ENCODE measurements at places on chromosomes 7 and 10.
A peak's percentile ranks its signal among the peaks of the same experiment; 100 is the strongest.

- DNase-seq = no peak
These were observed 148.4 kb upstream of the HDAC9 start for GRCh38 chr7:18347170-18347569.

DNA sequence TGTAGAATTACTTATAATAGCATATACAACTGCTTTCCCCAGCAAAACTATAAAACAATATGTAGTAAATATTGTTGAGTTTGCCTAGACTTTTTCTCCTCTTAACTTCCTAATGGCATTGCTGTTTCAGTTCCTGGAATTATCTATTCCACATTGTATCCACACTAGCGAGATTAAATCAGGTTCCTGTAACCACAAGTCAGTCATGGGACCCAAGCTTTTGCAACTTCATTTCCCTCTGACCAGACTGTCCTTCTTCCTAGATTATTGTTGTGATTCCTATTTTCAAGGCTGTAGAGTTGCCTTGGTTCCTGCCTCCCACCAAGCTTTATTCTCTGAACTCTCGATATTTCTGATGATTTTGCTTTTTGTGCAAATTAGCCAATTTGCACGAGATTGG lies 173.3 kb upstream of the ZNF804B start:
- no peak for DNase-seq

DNA sequence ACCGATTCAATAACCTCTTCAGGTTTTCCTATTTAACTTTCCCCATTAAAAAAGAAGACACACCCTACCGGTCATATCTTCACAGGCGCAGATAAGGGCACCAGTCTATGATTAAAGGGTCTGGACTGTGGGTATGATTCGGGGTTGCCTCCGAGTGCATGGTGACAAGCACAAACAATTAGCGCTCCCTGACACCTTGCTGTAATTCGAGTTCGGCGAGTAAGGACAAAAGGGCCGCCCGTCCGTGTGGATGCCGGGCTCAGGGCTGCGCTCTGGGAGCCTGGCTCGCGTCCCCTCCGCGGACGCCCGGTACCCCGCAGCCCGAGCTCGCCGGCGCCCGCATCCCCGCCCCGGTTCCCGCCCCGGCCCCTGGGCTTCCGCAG lies 111.9 kb upstream of the RHEB start:
- DNase-seq = peak; percentile 44

DNA sequence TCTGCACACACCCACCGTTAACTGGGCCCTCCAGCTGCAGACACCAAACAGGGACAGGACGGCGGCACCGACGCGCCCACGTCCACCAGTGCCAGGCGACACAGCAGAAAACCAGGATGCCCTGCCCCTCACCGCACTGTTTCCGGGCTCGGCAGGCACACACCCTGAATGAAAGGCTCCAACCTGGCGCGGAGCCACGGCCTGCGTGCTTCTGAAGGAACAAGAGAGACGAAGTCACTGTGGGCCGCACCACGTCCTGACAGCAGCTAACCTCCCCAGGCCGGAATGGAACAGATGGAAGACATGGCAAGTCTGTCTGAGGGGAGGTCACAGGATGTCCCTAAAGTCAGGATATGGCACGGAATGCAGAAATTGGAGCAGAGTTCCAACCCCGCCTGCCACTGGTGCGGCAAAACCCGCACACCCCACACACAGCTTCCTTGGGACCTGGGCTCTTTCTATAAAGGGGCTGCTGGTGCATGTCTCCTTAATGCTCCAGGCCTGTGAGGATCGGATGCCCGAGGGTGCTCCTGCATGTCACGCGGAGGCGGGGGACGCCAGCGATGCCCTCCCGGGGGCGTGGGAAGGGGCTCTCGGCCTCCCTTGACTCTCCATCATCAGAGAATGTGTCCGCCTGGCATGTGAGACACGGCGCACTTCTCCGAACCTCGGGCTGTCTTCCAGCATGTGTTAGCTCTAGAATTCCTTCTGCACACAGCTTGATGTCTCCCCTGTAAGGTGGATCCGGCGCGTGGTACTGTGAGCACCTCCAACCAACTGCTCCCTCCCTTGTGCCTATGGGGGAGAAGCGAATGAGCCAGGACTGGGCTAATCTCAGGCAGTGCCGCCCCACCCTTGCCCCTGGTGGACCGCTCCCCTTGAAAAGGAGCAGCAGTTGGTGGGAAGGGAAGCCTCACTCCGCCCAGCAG lies 3.9 kb upstream of the GPER1 start:
- no peak for DNase-seq

GRCh38 chr10:126972635-126973414 lies 67.6 kb downstream of the DOCK1 start:
- peak; percentile 88 for DNase-seq

DNA sequence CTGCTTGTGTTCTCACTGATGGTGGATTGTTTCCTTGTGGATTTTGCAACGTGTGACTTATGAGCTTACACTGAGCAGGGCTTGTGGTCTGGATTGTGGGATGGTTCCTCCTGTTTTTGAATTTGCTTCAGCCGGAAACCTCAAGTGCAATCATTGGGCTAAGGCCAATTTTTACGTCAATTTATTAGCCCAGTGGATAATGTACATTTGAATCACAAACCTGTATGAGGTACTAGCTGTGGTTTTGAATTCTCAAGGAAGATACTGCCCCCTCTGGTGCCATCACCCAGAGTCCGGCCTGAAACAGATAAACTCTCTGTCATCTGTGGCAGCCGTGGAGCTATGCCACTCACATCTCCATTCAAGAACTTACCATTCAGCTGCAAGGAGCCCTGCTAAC lies 7.3 kb upstream of the ZNF777 start:
- no peak for DNase-seq
